ENCODE measurements at places on chromosomes 16 and 17. TPM values are rescaled to one million over a fixed set of nuclear protein-coding genes. Genes with fewer than 3 reads are reported as not detected.
A peak's percentile ranks its signal among the peaks of the same experiment; 100 is the strongest.

- DNase-seq = no peak
Observed at GRCh38 chr17:81519284-81520020, 6.9 kb upstream of the ACTG1 start.

DNA sequence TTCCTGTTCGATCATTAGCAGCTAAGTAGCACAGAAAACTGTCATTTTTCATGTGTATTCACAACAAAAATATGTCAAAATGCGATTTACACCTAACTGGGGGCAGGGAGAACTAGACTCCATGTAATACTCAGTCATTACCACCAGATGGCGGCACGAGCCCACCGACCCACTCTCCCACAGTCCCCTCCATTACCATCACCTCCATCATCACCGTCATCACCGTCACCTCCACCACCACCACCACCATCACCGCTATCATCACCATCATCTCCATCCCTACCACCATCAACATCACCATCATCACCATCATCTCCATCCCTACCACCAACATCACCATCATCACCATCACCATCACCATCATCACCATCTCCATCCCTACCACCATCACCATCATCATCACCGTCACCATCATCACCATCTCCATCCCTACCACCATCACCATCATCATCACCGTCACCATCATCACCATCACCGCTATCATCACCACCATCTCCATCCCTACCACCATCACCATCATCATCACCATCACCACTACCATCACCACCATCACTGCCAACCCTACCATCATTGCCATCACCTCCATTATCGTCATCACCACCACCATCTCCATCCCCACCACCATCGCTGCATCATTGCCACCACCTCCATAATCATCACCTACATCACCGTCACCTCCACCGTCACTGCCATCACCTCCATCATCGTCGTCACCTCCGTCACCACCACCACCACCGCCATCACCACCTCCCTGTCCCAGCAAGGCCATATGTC lies 14.4 kb downstream of the NDUFAF8 start:
- DNase-seq = no peak

DNA sequence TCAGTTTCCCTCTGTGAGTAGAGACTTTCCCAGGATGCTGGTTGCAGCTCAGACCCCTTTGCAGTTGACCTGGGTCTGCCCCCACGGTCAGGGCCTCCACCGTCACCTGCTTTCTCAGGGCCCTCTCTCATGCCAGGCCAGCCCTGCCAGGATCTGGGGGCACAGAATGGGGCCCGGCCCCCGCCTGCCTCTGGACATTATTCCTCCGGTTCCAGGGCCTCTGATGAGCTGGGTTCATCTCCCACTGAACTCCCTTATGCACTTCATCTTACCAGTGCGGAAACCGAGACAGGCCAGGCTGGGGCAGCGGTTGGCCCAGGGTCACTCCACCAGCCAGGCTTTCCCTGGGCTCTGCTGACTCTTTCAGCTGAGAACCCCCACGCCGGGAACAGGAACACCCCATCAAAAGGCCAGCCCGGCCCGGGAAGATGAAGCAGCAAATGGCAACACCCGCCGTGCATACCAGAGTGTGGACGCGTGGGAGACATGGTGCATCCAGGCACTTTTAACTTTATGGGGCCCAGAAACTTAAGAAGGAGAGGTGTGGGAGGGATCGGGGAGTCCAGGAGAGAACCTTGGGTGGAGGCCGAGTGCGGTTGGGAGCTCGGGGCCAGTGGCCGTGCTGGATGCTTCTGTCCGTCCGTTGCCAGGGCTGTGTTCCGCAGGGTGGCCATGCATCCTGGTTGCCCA lies 19.9 kb downstream of the ZNF469 start:
- no peak for DNase-seq

GRCh38 chr17:4502466-4503154 lies 3.9 kb downstream of the SPNS2 start:
- DNase-seq = no peak

- DNase-seq = no peak
Observed at GRCh38 chr17:83145358-83145738, 65.9 kb downstream of the METRNL start.

GRCh38 chr17:49121696-49122292 lies 10.8 kb upstream of the B4GALNT2 start:
- no peak for DNase-seq

The FGF11 gene
- 15.0 TPM for total RNA-seq

GRCh38 chr17:79658811-79659207 lies 48.0 kb upstream of the RBFOX3 start:
- peak; percentile 61 for DNase-seq

The RCVRN gene
- total RNA-seq = 1.1 TPM

- DNase-seq = peak; percentile 62
Observed at GRCh38 chr17:1769822-1770477, 8.1 kb downstream of the SERPINF1 start.

- DNase-seq = no peak
Observed at GRCh38 chr17:61155590-61156237, 243.9 kb upstream of the TBX2 start.

The CNGB1 gene
- not detected for total RNA-seq

DNA sequence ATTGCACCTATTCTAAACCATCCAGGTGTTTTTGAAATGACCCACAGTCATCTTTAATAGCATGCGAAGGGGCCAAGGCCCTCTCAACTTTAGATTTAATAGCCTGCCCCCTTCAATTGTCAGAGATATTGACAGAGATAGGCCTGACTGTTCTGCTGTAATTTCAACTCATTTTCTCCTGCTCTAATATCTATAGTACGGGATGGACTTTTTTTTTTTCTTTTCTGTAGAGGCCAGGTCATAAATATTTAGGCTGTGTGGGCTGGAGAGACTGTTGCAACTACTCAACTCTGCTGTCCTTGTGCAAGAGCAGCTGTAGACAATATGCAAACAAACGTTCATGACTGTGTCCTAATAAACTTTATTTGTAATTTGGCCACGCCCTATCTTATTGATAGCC lies 24.7 kb upstream of the KRT20 start:
- no peak for DNase-seq

- DNase-seq = no peak
Observed at GRCh38 chr16:876523-877241, 76.1 kb upstream of the GNG13 start.

- peak; percentile 45 for DNase-seq
Observed at GRCh38 chr17:80649672-80650330, 105.2 kb downstream of the RPTOR start.

DNA sequence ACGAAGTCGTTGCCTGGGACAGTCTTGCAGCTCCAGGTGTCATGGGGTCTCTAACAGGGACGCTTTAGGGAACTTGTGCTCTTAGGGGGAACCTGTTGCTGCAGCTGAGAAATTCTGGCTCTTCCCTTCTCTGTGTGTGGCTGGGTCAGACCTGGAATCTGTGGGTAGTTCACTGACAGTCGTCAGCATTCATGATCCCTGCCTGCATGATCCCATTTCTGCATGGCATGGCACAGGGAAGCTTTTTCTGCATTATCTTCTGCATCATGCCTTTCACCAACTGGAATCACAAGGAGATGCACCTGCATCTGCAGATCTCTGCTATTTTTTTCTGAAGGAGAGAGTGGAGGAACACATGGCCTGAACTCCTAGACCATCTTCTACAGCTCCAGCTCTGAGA lies 85.6 kb downstream of the SOX9 start:
- DNase-seq = no peak

GRCh38 chr17:67013891-67014290 lies 30.5 kb upstream of the CACNG1 start:
- no peak for DNase-seq

DNA sequence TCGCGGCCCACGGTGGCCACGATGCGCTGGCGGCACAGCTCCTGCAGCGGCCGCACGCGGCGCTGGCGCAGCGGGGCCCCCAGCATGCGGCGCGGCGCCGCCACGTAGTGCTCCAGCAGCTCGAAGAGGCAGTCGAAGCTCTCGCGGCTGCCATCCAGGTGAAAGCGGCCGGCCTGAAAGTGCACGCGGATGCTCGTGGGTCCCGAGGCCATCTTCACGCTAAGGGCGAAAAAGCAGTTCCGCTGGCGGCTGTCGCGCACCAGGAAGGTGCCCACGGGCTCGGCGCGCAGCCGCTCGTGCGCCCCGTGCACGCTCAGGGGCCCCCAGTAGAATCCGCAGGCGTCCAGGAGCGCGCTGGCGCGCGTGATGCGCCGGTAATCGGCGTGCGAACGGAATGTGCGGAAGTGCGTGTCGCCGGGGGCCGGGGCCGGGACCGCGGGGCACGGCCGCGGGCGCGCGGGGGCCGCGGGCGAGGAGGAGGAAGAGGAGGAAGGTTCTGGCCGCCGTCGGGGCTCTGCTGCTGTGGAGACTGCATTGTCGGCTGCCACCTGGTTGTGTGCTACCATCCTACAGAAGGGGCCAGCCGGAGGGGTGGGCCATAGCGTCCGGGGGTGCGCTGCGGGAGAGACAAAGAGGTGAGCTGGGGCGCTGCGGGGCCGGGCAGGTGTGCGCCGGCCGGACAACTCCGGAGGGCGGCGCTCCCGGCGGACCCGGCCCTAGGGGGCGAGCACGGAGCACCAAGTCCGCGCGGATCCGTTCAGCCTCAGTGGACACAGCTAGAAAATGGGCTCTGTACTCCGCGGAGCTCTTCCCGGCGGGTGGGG lies 879 bp downstream of the SOCS1 start:
- no peak for DNase-seq

GRCh38 chr17:17841601-17842025 lies 4.8 kb upstream of the SREBF1 start:
- no peak for DNase-seq

DNA sequence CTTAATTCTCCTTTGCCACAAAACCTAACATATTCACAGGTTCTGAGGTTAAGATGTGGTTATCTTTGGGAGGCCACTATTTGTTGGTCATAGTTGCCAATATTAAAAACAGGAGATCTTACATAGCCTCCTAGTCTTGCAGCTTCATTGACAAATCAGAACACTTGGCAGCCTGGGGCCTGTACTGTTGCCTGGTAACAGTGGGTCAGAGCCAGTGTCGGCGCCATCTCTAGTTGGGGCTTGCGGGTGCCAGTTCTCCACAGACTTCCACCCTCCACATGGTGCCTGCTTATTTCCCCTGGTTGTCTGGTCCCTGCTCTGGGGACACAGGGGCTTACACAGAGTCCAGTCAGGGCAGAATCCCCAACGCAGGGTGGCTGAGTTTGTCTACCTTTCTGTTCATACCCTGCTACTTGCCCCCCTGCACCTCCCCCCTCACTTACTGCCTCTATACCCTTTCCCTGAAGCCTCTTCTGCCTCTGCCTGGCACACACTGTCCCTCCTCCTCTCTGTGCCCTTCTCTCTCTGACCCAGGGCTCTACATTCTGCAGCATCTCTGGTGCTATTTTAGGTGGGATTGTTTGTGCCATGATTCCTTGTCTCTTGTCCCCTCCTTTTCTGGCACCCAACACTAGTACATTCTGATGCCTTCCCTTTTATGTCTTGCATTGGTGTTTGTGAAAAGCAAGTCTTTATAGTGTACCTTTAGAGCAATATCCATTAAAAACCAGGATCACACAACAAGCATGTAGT lies 13.4 kb downstream of the EPN2 start:
- DNase-seq = peak; percentile 70

GRCh38 chr16:12211870-12212690 lies 235.5 kb downstream of the SNX29 start:
- DNase-seq = no peak

DNA sequence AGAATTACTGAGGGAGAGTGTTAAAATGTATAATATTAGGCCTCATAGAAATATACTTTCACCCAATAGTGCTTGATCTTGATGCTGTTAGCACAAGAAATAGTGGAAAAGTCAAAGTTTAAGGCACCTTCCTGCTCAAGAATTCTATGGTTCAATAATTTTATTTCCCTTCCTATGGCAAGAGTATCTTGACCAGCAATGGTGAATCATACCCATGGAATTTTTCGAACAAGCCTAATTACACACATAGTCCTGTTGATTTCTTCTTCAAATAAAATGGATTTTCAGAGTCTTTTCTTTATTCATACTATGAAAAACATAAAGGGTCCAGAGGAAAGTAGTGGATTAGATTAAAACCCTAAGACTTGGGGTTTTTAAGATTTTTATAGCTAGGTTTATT lies 810.6 kb downstream of the CDH11 start:
- DNase-seq = no peak

- DNase-seq = peak; percentile 19
Observed at GRCh38 chr17:79797492-79798298, 818 bp upstream of the CBX8 start.

DNA sequence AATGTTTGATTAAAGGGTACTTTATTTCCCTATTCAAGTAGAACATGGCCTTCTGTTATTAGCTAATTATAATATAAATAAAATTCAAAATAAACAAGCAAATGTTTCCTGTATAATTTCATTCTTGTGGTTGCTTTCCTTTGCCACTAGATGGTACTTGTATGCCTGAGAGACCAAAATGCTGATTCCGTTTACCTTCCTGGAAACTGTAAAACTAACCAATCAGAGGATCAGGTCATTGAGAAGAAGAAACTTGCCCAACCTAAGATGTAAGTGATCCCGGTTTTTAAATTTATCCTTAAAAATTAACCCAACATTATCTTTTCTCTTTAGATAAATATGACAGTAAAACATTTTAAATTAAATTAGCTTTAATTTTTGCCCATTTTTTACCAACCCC lies 8.1 kb upstream of the ABCA5 start:
- DNase-seq = no peak

- DNase-seq = no peak
Observed at GRCh38 chr17:50312308-50312707, 33.6 kb upstream of the XYLT2 start.

- DNase-seq = peak; percentile 43
Observed at GRCh38 chr17:9052921-9053320, 31.6 kb downstream of the NTN1 start.

The GOT2 gene
- total RNA-seq = 52.1 TPM

The MEOX1 gene
- 1.9 TPM for total RNA-seq

The RAMP2 gene
- 12.3 TPM for total RNA-seq

GRCh38 chr16:11016524-11016988 lies 72.2 kb downstream of the CLEC16A start:
- peak; percentile 65 for DNase-seq

Data from lower leg skin (tissue), 4 donors.